T-helper 17 cell (primary cell): ENCODE measurements at places on chromosomes 4 and X. TPM values are rescaled to one million over a fixed set of nuclear protein-coding genes. Genes with fewer than 3 reads are reported as not detected.

PHKA1 gene
- 0.32 TPM for total RNA-seq

DNA sequence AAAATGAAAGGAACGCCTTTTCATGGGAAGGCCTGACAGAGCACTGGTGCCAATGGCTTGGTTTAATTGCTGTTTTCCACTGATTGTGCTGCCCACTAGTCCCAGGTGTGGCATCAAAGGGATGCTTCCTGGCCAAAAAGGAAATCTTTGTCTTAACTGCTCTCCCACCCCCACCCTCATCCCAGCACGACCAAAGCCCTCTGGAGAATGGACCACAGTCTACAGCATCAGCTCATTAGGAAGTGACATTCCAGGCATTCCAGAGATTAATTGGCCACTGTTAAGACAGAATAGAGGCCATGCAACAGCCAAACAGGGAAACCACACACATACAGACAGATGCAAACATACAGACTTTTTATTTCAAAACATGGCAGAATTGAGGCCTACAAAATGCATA, 143.2 kb downstream of the LHFPL1 start:
- no peak overlapping the region for H3K27ac ChIP-seq
- no peak overlapping the region for H3K4me3 ChIP-seq
- H3K27me3 ChIP-seq = no peaks in the 10 kb centered on the region
- no peaks in the 10 kb centered on the region for H3K4me1 ChIP-seq
- H3K36me3 ChIP-seq = no peaks in the 10 kb centered on the region
- no peak for DNase-seq

DNA sequence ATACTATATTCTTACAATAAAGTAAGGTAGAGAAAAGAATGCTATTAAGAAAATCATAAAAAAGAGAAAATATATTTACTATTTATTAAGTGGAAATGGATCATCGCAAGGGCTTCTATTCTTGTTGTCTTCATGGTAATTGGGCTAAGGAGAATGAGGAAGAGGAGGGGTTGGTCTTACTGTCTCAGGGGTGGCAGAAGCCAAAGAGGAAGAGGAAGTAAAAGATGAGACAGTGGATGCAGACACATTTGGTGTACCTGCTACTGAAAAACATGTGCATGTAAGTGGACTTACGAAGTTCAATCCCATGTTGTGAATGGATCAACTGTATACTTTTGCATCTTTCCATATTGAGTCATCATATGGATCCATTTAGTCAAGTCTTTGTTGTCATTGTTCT, 1502.1 kb upstream of the ADGRL3 start:
- DNase-seq = no peak
- no peaks in the 10 kb centered on the region for H3K36me3 ChIP-seq
- no peaks in the 10 kb centered on the region for H3K27me3 ChIP-seq

SSX4 gene
- total RNA-seq = not detected

- no peaks in the 10 kb centered on the region for H3K27me3 ChIP-seq
- H3K4me3 ChIP-seq = no peak overlapping the region
- no peaks in the 10 kb centered on the region for H3K36me3 ChIP-seq
- no peaks in the 10 kb centered on the region for H3K4me1 ChIP-seq
These were observed 161.4 kb upstream of the HS3ST1 start for GRCh38 chr4:11590132-11590531.

DNA sequence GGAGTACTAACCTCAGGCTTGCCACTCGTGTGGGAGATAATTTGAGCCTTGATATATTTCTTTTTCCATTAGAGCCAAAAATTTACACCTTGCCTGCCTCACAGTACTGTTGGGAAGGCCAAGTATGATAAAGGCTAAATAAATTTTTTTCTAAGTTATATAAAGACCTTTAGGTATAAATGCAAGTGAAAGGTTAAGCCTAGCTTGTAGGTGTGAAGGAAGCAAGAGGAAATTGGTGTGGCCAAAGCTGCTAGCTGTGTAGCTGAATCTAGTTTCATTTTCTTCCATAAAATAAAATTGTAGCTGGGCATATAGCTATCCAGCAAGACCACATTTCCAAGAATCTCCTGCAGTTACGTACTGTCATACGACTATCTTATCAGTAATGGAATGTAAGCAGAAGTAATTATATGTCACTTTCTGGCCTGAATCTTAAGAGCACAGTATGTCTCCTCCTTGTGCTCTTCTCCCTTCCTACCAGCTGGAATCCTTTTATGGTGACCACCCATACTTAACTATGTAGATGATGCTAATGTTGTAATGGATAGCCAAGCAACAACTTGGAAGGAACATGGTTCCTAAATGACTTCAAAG, 14.3 kb upstream of the GABRE start:
- no peak overlapping the region for H3K4me3 ChIP-seq
- DNase-seq = no peak
- no peaks in the 10 kb centered on the region for H3K27me3 ChIP-seq

ARMCX2 gene
- 0.55 TPM for total RNA-seq

COL4A5 gene
- total RNA-seq = not detected

DNA sequence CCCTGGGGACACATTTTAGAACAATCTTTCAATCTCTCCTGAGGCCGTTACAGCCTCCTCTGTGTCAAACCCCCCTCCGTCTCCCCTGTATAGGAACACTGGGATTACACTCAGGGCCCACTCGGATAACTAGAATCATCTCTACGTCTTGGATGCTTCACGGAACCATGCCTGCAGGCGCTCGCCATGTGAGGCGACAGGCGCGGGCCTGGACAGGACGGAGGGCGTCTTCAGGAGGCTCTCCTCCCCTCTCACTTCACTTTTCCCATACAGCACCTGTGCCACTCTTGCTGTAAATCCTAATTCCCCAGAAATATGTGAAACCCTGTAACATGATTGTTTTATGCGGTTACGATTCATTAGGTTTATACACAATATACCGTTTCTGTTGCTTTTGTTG, 4.0 kb upstream of the IDUA start:
- no peaks in the 10 kb centered on the region for H3K27me3 ChIP-seq
- no peaks in the 10 kb centered on the region for H3K36me3 ChIP-seq
- no peak for DNase-seq
- peaks cover 10% of the 10 kb centered on the region for H3K4me1 ChIP-seq
- H3K4me3 ChIP-seq = no peak overlapping the region

ANOS1 gene
- total RNA-seq = 0.05 TPM

GRCh38 chr4:159944477-159944876, 841.6 kb downstream of the RAPGEF2 start:
- H3K4me3 ChIP-seq = no peak overlapping the region
- no peaks in the 10 kb centered on the region for H3K4me1 ChIP-seq
- no peaks in the 10 kb centered on the region for H3K36me3 ChIP-seq
- no peak for DNase-seq

DNA sequence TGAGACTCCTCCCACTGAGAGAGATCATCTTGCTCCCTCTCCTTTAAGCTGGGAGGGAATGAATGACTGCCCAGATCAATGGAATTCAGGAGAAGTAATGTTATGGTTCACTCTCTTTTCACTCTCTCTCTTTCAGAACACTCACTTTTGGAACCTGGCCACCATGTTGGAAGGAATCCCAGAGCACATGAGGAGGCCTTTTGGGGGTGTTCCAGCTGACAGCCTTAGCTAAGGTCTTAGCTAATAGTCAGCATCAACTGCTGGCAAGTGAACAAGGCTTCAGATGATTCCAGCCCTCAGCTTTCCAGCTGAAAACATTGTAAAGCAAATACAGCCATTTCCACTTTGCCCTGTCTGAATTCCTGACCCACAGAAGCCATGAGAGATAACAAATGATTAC, 124.0 kb upstream of the CLNK start:
- no peaks in the 10 kb centered on the region for H3K27me3 ChIP-seq
- no peaks in the 10 kb centered on the region for H3K36me3 ChIP-seq
- H3K27ac ChIP-seq = no peak overlapping the region
- no peaks in the 10 kb centered on the region for H3K4me1 ChIP-seq
- no peak for DNase-seq
- no peak overlapping the region for H3K4me3 ChIP-seq

NLRP2B gene
- not detected for total RNA-seq

MRFAP1L1 gene
- total RNA-seq = 33.0 TPM

GRCh38 chr4:79673377-79673776, 265.3 kb upstream of the GK2 start:
- no peaks in the 10 kb centered on the region for H3K27me3 ChIP-seq
- no peak overlapping the region for H3K27ac ChIP-seq
- no peak overlapping the region for H3K4me3 ChIP-seq
- H3K4me1 ChIP-seq = no peaks in the 10 kb centered on the region
- no peaks in the 10 kb centered on the region for H3K36me3 ChIP-seq

SCML2 gene
- total RNA-seq = 0.78 TPM

DNA sequence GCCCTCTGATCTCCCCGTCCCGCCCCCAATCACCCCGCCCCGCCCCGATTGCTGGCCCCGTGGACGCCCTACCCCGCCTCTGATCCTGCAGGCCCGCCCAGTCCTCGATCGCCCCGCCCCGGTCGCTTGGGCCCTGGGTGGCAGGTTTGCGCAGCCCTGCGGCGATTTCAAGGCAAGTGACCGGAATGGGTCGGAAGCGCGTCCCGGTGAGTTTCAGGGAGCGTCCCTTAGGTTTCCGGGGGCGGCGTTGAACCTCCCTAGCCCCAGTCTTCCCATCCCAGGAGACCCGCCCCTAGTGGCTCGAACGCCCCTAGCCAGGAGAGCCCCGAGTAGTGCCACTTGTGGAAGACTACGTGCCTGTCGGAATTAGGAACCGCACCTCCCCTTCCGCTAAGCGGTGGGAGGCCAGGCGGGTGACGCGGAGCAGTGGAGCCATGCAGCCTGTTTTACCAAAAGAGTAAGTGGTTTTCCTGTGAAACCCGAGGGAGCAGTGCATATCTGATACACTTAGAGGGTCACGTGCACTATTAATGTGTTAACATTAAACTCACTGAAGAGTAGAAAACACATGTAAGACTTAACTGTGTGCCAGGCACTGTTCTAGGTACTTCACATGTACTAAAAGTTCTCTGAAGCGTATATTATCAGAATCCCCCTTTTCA, 354 bp upstream of the TEC start:
- no peaks in the 10 kb centered on the region for H3K27me3 ChIP-seq
- no peaks in the 10 kb centered on the region for H3K36me3 ChIP-seq
- peak overlapping the region; percentile 95 for H3K4me3 ChIP-seq
- H3K4me1 ChIP-seq = peaks cover 4% of the 10 kb centered on the region

DNA sequence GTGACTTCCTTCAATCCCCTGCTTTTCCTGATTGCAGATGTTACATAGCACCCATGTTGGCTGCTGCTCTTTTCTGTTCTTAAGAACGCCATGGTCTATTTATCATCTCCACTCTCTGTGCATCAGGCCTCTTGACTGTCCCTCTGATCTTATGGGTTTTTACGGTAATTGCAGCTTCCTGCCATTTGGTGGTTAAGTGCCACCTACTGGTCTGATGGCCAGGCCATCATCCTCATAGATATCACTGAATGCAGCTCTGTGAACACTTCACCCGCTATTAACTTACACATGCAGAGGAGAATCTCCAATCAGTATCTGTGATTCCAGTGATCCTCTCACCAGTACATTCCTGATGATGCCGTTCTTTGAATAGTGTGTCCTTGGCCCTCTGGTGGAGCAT, 382.4 kb downstream of the TRAM1L1 start:
- no peaks in the 10 kb centered on the region for H3K27me3 ChIP-seq
- no peaks in the 10 kb centered on the region for H3K36me3 ChIP-seq
- no peak overlapping the region for H3K4me3 ChIP-seq
- H3K4me1 ChIP-seq = no peaks in the 10 kb centered on the region

ARMCX4 gene
- 5.9 TPM for total RNA-seq

DNA sequence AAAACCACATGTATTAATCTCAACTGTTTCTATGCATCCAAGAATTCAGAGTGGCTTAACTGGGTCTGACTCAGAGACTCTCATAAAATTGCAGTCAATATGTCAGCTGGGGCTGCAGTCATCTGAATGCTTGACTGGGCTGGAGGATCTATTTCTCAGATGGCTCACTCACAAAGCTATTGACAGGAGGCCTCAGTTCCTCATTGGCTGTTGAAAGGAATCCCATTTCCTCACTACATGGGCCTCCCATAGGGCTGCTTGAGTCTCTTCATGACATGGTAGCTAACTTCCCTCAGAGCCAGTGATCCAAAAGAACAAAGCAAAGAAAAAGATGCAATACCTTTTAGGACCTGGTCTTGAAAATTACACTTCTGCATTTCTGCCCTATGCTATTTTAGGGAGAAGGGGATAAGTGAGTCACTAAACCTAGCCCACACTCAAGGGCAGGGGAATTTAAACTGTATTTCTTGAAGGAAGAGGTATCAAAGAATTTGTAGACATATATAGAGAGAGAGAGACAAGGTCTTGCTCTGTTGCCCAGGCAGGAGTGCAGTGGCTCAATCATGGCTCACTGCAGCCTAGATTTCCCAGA, 9.8 kb downstream of the SCFD2 start:
- H3K4me1 ChIP-seq = peaks cover 23% of the 10 kb centered on the region
- H3K27ac ChIP-seq = peak overlapping the region; percentile 1
- no peak overlapping the region for H3K4me3 ChIP-seq
- no peaks in the 10 kb centered on the region for H3K36me3 ChIP-seq
- DNase-seq = no peak

- no peaks in the 10 kb centered on the region for H3K4me1 ChIP-seq
- no peaks in the 10 kb centered on the region for H3K36me3 ChIP-seq
- no peak overlapping the region for H3K4me3 ChIP-seq
- no peak overlapping the region for H3K27ac ChIP-seq
- no peak for DNase-seq
These were observed 228.8 kb downstream of the THOC2 start for GRCh38 chrX:123504047-123504446.

SCOC gene
- total RNA-seq = 8.7 TPM

- H3K27me3 ChIP-seq = no peaks in the 10 kb centered on the region
- no peak overlapping the region for H3K27ac ChIP-seq
- no peaks in the 10 kb centered on the region for H3K36me3 ChIP-seq
- H3K4me1 ChIP-seq = no peaks in the 10 kb centered on the region
- no peak overlapping the region for H3K4me3 ChIP-seq
These were observed 1297.3 kb downstream of the C4orf33 start for GRCh38 chr4:130393231-130393630.

- H3K36me3 ChIP-seq = peaks cover 2% of the 10 kb centered on the region
- no peaks in the 10 kb centered on the region for H3K27me3 ChIP-seq
These were observed 45.7 kb downstream of the GPAT3 start for GRCh38 chr4:83581411-83582288.

CXCR3 gene
- total RNA-seq = 3.1 TPM

DNA sequence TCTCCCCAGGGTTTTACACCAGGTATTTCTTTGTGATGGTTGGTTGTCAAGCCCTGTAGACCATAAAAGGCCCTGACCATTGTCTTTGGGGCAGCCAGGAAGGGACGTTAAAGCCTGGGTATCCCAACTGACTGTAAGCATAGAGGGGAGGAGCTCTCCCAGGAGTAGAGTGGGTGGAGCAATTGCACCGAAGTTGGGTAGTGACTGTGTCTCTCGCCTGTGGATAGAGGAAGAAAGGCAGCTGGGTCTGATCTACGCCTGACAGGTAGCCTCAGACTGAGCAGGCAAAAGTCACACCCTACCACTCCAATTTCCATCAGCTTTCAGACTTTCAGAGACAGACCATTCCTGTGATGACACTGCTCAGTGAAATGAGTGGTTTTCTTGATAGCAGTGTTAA, 123.3 kb downstream of the KLHL8 start:
- peaks cover 38% of the 10 kb centered on the region for H3K4me1 ChIP-seq
- DNase-seq = no peak
- no peaks in the 10 kb centered on the region for H3K27me3 ChIP-seq
- H3K36me3 ChIP-seq = peaks cover 11% of the 10 kb centered on the region
- no peak overlapping the region for H3K4me3 ChIP-seq
